ENCODE measurements at places on chromosomes 12 and 14. TPM values are rescaled to one million over a fixed set of nuclear protein-coding genes. Genes with fewer than 3 reads are reported as not detected.

RFLNA gene
- total RNA-seq = not detected

TXNDC16 gene
- total RNA-seq = 1.4 TPM

CLEC1B gene
- not detected for total RNA-seq

LRFN5 gene
- total RNA-seq = under 0.01 TPM
